ENCODE measurements at places on chromosomes 4 and X.

DNA sequence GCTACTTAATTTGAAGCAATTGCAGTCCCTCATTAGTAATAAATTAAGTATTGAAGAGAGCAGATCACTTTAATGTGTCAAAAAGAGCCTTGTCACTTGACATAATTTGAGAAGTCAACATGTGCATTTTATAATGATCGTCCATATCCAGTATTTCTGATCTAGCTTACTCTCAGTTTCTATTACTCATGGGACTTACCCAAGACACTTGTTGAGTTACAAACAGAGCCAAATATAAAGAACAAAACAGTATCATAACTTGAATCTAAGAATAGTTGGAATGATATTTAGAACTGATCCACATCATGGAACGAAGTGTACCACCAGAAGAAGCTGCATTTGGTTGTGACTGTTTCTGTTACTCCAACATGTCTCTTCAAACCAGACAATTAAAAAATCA lies 54.7 kb downstream of the SLITRK4 start:
- DNase-seq: no peak

DNA sequence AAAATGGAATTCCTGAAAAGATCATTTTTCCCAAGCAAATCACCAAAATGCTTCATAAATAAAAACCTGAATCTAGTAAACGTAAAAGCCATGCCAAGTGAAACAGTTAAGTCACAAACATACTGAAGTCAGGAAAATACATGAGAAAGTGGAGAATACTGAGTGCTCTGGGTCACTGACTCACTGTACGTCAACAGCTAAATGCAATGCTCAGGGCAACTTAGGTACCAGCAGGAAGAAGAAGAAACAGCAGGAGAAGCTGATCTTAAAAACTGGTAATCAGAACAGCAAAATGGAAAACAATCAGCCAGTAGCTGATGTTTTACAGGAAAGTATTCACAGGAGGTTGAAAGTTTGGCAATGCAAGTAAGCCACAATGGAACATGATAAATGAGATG lies 252.6 kb upstream of the ETNPPL start:
- DNase-seq: no peak

DNA sequence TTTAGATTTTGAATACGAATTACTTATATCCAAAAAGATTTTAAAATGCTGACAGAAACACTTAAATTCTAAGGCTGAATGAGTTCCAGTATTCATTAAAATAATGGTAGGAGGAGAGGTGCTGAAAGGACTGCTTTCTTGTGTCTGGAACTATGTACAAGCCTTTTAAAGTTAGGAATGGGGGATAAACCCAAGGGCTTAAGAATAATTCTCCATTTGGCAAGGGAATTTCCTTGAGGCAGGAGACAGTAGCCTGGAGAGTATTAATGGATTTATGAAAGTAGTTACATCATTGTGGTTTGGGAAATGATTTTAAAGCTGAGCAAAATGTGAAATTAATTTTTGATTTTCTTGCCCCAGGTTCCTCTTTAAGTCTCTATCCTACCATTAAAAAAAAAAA lies 266.5 kb upstream of the KCNIP4 start:
- DNase-seq: no peak

- DNase-seq: no peak
Measured at GRCh38 chr4:101191302-101192098, 155.8 kb downstream of the PPP3CA start.

GRCh38 chr4:128516301-128516969 lies 228.8 kb upstream of the PGRMC2 start:
- DNase-seq: no peak

- peak; percentile 20 for DNase-seq
Measured at GRCh38 chr4:26459054-26459755, 31.1 kb downstream of the CCKAR start.

DNA sequence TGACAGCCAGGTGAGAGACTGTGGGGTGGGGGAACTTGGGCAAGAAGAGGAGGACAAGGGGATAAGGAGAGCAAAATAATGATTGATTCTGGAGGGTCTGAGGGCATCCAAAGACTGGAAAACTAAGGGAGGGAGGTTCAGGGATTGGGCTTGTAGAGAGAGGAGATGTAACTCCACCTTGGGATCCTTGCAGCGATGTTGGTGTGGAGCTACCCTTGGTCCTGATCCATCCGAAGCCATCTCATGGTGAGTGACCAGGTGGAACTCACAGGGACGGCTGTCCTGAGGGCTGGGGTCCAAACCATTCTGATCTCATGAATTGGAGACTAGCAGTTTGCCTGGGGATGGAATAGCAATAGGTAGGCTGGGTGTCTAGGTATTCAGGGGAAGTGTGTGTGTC lies 1.4 kb upstream of the RAB41 start:
- no peak for DNase-seq

GRCh38 chr4:61239250-61239649 lies 39.1 kb downstream of the ADGRL3 start:
- no peak for DNase-seq

GRCh38 chr4:161247831-161248230 lies 916.0 kb downstream of the FSTL5 start:
- no peak for DNase-seq

DNA sequence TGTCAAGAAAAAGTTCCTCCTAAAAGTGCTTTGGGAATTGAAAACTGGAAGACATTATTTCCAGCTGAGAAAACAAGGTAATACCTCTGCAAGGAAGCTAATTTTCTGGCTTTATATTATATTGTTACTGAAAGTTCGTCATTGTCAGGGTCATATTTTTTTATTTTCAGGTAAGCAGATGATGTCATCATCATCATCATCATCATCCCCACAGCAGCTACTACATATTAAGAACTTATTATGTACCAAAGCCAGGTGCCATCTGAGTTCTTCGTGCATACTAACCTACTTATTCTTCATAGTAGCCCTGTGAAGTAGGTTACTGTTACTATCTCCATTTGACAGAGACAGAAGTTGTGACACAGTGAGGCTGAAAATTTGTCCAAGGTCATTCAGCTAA lies 52.9 kb upstream of the MND1 start:
- no peak for DNase-seq

GRCh38 chr4:13312264-13312663 lies 171.9 kb downstream of the RAB28 start:
- no peak for DNase-seq

- no peak for DNase-seq
Measured at GRCh38 chrX:32749070-32749469, 462.3 kb downstream of the DMD start.

- DNase-seq: no peak
Measured at GRCh38 chr4:74004668-74005067, 6.2 kb upstream of the CXCL5 start.

DNA sequence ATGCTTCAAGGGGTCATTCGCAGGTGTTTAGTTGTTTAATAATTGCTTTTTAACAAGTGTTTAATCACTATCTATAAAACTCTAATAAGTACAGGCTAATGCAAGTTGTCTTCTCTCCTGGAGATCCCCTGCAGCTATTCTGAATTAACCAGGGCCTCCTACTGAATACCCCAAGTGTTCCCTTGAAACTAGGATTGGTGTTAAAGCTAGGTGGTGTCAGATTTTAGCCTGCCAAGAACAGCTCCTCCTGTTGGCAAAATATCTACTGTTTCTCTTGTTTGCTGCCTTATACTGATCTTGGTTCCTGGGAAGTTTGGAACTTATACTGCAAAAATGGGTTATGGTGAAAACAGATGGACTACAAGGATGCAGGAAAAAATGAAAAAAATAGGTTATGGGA lies 26.1 kb upstream of the TMEM154 start:
- no peak for DNase-seq

DNA sequence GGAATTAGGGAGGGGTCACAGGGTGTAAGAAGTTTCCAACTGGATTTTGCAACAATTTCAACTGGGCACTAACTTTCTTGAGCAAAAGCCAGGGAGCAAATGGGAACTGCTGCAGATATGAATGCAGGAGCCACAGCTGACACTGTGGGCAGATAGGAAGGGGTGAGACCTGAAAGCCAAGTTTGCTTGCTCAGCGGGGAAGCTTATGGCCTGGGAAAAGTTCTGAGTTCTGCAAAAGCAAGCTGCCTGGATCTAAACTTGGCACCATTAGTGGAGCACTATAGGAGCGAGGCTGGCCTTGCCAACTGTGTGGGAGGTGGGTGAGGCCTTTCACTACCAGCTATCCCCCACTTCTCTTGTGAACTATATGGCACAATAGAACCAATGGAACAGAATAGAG lies 11.1 kb downstream of the CYSLTR1 start:
- DNase-seq: no peak

GRCh38 chrX:5646818-5647217 lies 581.8 kb downstream of the NLGN4X start:
- no peak for DNase-seq

DNA sequence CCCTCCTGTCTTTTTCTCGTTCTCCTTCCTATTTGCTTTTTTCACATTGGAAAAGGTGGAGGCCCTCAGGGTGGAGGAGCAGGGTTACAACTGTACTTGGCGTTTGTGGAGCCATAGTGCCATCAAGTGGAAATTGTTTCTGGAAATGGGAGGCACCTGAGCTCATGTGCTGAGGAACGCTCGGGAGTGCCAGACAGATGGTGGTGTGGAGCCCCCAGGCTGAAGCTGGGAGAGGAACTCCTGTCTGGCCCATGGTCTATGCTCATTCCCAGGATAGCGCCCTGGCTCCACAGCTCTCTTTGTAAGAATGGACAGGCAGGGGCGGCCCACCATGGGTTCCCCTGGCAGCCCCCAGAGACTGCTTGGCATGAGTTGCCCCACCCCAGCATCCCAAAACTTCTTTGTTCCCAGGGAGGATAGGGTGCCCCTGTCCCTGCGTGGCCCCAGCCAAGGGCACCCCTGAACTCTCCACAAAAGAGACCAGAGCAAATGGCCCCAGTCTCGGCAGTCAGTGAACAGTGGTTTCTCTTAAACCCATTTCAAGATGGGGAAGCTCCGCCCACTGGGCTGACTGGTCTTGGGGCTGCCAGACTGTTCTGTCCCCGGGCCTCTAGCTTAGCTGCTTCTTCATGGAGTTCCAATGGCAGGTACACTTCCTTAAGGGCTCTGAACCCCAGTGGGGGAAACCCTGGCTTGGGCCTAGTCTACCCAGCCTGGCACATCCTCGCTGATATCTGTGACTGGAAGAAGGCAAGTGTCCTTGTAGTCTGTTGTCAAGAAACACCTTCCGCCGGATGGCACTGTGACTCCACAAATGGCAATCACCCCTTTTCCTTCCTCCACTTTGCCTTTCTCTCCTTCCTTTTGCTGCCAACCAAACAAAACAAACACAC lies 70.1 kb downstream of the NBDY start:
- no peak for DNase-seq

DNA sequence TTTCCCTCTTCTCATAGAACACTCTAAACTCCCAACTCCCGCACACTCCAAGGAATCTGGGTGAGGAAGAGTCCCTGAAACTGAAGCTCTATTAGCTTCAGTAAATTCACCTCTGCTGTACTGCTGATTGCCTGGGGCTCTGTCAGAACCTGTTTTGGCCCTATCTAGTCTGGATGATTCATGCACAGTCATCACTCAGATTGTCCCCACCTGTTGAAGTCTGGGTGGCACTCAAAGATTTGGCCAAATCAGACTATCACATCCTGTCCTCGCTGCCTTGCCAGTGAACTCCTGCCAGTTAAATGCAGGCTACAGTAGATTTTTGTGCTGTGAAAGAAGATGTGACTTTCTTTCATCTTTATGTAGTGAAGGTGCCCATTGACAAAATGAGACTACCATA lies 63.5 kb upstream of the EMCN start:
- no peak for DNase-seq

DNA sequence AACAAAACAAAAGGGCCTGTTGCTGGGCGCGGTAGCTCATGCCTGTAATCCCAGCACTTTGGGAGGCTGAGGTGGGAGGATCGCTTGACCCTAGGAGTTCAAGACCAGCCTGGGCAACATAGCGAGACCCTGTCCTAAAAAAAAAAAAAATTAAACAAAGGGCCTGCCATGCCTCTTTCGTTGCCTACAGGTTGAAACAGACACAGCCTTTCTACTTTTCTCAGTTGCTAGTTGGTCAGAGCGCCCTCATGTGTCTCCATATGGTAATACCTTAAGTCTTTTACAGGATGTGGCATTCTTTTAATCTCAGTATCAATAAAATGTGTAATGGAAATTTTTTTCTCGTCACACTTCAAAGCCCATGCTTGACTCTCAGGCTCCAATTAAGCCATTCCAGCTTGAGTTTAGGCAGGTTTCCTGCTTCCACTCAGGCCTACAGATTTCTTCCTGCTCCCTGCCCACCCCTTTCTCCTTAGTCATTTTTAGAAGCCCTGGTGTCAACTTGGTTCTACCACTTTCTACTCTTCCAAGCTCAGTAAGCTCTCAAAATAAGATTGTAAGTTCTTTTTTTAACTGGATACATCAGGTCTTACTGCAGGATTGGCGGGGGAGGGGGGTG lies 4.6 kb upstream of the SOWAHD start:
- DNase-seq: peak; percentile 27

- no peak for DNase-seq
Measured at GRCh38 chrX:129650183-129650689, 4.5 kb downstream of the APLN start.

- no peak for DNase-seq
Measured at GRCh38 chr4:101667348-101667747, 123.2 kb upstream of the BANK1 start.

- no peak for DNase-seq
Measured at GRCh38 chrX:65668377-65669310, 1.2 kb downstream of the MSN start.

GRCh38 chrX:53660004-53660403 lies 26.5 kb downstream of the HUWE1 start:
- no peak for DNase-seq

- no peak for DNase-seq
Measured at GRCh38 chrX:74448669-74449068, 27.4 kb downstream of the SLC16A2 start.

DNA sequence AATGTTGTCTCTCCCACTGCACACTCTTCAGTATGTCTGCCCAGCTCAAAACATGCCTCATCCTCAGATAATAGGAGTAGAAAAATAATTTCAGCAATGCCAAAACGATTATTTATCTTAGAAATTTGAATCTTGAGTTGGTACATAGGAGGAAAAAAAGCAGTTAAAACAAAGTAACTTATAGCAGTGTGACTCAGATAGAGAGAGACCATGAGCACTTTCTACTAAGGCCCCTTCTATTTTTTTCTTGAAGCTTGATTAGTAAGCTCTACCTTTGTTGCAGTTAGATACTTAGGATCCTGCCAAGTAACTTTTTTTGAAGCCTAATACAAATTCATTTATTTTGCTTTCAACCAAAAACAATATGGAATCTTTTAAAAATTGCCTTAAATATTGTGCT lies 212.3 kb downstream of the MAD2L1 start:
- no peak for DNase-seq

DNA sequence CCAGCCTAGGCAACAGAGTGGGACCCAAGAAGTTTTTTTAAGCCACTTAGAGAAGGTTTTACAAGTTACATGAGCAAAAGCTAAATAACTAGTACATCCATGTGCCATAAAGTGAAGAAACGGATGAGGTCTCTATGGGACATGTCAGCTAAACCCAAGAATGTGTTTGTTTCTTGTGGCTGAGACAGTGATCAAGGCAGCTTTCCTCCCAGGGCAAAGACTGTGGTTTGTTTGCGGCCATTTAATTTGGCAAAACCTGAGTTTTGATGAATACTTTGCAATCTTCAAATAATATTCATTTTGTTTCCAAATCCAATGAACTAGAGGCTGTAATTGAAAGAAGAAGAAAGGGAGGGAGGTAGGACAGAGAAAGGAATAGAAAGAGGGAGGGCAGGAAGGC lies 44.9 kb upstream of the SLC2A9 start:
- DNase-seq: no peak
